Pulmonary artery endothelial cell (primary cell): ENCODE measurements at places on chromosomes 5 and 9. TPM values are rescaled to one million over a fixed set of nuclear protein-coding genes. Genes with fewer than 3 reads are reported as not detected.
A peak's percentile ranks its signal among the peaks of the same experiment; 100 is the strongest.

CD180 gene
- not detected in 2 replicates for total RNA-seq

PFN3 gene
- not detected in 2 replicates for total RNA-seq

DNA sequence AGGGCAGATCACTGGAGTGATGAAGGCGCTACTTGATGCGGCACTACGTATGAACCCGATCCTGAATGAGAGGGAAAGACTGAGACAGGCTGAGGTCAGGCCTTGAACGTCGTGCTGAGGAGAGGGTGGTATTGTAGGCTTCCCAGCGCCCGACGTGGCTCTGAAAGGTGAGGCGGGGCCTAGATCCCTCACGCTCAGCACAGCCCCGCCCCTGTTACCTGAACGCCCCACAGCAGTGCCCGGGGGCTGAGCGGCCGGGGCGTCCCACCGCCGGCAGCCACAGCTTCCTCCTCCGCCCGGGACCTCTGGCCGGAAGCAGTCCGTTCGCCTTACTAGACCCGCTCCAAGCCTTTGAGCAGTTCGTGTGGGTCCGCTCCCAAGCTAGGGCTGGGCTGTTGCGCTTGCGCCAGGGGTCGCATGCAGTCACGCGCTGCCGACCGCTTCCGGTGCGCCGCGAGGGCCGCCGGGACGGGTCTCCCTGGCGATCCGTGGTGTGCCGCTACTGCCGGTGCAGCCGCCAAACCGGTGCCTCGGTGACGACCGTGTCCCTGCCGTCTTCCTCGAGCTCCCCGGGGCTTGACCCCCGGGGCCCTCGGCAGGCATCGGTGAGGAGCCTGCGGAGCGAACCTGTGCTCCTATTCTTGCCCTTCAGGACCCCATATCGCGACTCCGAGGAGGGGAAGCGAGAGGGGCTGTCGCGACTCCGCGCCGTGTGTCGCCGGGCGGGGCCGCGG lies at the start of the genes HMGXB3 and TIGD6:
Gene HMGXB3, plus strand, starts transcription at position 484 of the 734 bp plus-strand sequence. CDS start 4,114 bp downstream, outside the sequence.
Gene TIGD6, minus strand, starts transcription at position 399 of the 734 bp plus-strand sequence. CDS start 4,306 bp downstream, outside the sequence.
- DNase-seq = peak; percentile 78

TAF1L gene
- 0.04 TPM in 1 of 2 replicates, not detected in the other for total RNA-seq

DNA sequence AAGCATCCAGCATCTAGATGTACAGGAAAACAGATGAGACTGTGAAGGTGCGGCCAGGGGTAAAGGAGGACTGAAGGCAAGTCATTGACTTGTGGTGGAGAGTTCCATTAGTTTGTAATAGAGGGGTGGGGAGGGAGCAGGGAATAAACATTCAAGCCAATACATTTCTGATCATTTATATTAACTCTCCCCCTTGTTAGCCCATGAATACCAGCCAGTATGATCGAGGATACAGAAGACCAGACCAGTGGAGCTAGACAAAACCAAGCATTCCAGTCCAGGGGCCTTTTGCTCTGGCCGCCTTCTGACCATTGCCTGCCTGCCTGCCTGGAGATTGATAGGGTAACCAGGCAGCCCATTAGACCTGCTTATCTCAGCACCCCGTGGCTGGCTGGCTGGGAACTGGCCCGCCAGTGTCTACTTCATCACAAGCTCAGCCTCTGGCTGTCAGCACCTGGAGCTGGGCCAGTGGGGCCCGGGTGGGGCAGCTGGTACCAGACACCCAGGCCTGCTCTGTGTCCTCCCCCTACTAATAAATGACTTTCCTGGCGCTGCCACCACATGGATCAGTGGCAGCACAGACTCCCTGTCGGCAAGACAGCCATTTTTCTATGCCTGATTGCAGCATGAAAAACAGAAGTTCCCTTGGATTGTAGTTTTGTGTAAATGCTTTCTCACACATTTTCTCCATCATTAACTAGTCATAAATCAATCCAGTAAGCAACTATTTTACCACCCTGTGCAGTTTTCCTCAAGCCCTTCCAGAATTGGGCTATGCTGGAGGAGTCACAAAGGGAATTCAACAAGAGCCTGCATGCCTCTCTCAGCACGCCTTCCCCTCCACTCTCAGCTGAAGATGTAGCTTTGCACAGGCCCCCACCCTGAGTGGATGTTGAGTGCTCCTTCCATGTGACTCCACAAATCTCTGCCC lies 181.3 kb downstream of the SNCAIP start:
- no peak for DNase-seq

TRIO gene
- total RNA-seq = 144 and 194 TPM in 2 replicates

DNA sequence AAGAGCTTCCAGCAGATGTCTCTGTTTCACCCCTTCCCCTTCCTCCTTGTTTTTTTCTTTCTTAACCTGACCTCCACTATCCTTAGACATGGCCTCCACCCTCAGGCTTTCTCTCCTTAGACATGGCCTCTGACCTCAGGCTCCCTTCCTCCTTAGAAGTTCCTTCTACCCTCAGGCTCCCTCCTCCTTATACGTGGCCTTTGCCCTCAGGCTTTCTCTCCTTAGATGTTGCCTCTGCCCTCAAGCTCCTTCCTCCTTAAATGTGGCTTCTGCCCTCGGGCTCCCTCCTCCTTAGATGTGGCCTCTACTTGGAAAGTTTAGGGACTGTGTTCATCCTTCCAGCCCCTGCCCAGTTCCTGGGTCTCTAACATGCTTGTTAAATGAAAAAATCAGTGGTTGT lies 180.4 kb upstream of the S1PR3 start:
- DNase-seq = no peak
